Frontal cortex (tissue), 4 donors: ENCODE measurements at places on chromosomes 7 and 10. TPM values are rescaled to one million over a fixed set of nuclear protein-coding genes. Genes with fewer than 3 reads are reported as not detected.

The GLCCI1 gene
- 34.6 TPM for total RNA-seq

The PLEKHS1 gene
- total RNA-seq: not detected

The GALNT17 gene
- 26.5 TPM for total RNA-seq

The PROSER2 gene
- total RNA-seq: 0.41 TPM

The EEPD1 gene
- total RNA-seq: 13.9 TPM

The PRKCQ gene
- total RNA-seq: 2.0 TPM

The ZC3HAV1L gene
- 5.7 TPM for total RNA-seq

The NPC1L1 gene
- not detected for total RNA-seq

The BCAP29 gene
- 40.8 TPM for total RNA-seq

The EBF3 gene
- total RNA-seq: 0.82 TPM

The SPDYE2 gene
- total RNA-seq: not detected

The SMKR1 gene
- 3.7 TPM for total RNA-seq

The ADAMTS14 gene
- 0.41 TPM for total RNA-seq

The SAMD8 gene
- 73.4 TPM for total RNA-seq

The COL17A1 gene
- under 0.01 TPM for total RNA-seq

The NKX1-2 gene
- total RNA-seq: under 0.01 TPM

The GPNMB gene
- total RNA-seq: 3.7 TPM

The ACHE gene
- 11.0 TPM for total RNA-seq

The SRRT gene
- total RNA-seq: 23.2 TPM

The MACC1 gene
- total RNA-seq: 0.41 TPM

The SERPINE1 gene
- total RNA-seq: under 0.01 TPM

The TMEM273 gene
- 2.4 TPM for total RNA-seq

The ARL3 gene
- total RNA-seq: 32.2 TPM

The WIPF3 gene
- total RNA-seq: 4.1 TPM

The TBXAS1 gene
- total RNA-seq: 2.9 TPM

The AKR1B15 gene
- not detected for total RNA-seq

The RRP12 gene
- 11.8 TPM for total RNA-seq

The GRID2IP gene
- total RNA-seq: 0.41 TPM

The ABCA13 gene
- under 0.01 TPM for total RNA-seq

The GIMAP1 gene
- total RNA-seq: 0.82 TPM
